ENCODE measurements at places on chromosomes 4 and X.

DNA sequence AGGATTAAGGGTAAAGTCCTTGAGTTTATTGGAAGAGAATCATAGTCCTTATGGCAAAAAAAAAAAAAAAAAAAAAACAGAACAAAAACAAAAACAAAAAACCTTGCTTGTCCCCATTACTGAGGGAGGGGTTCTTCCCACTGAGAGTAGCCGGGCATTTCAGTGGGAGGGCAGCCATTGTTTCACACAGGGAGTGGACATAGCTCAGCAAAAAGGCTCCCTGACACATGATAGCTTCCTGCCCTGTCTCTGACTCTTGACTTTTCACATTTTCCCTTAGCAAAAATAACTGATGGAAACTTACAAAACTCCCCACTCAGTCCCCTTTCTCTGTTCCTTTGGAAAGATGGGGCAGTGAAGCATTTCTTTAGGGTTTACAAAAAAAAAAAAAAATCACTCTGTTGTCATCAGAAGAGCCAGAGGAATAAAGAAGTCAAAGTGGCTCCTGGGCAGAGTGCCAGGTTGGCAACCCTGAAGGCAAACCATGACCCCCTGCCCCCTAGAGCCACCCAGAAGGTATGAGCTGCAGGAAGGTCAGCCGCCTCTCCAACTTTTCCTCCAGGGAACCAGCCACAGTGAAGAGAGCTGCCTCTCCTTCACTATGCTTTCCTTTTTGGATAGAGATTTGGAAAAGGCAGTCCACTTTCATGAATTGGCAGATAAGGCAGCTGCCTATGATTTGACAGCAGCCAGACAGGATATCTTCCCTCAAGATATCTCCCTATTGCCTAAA, 170.6 kb downstream of the KDR start:
- no peak for DNase-seq

- no peak for DNase-seq
These were observed 745 bp downstream of the TRIM2 start for GRCh38 chr4:153204728-153205648.

DNA sequence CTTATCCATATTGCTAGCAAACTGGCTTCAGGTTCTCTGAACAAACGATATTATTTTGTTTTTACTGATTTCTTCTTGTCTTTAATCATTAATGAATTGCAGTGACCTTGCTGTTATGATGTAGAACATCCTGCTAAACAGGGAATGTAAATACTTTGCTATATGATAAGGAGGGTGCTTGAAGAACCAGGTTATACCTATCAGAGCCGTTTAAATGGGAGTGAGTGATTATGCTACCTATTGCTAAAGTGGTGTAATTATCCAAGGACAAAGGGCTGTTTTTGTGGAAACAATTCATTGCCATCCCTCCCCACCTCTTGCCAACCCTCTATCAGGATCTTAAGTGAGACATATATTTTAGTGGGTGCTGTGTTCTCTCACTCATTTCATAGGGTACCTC, 788.9 kb downstream of the RPA4 start:
- DNase-seq, result no peak

DNA sequence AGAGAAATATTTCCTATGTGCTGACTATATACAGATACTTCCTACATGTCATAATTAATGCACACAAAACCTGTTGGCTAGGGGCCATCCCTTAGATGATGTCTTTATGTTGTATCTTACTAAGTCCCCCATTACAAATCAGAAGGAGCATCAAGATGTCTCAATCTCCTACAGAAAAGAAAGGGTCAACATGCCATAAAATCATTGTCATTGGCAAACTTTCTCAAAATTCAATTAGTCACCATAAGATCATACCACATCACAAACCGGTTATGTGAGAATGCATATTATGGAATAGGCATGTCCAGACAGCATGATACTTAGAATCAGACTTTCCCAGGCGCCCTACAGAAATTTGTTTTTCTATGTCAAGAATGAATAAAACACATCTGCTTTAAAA, 175.2 kb upstream of the TET2 start:
- peak; percentile 14 for DNase-seq

GRCh38 chr4:3747581-3747904, 18.6 kb upstream of the ADRA2C start:
- DNase-seq, result no peak

DNA sequence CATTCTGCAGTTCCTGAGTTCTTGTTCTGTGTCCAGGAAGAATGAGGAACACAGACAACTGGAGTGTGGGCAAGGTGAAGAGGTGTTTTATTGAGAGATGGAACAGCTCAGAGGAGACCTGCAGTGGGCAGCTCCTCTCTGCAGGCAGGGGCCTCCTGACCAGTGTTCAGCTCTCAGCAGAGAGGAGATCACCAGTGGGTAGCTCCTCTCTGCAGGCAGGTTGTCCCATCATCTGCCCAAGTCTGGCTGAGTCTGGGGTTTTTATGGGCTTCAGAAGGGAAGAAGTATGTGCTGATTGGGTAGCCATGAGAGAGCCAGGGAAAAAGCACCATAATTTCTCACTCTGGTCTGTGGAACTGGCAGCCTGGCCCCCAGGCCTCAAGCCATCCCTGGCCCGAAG, 56.0 kb upstream of the RASGEF1B start:
- no peak for DNase-seq

GRCh38 chrX:101265869-101266428, 25.2 kb downstream of the TAF7L start:
- peak; percentile 42 for DNase-seq

DNA sequence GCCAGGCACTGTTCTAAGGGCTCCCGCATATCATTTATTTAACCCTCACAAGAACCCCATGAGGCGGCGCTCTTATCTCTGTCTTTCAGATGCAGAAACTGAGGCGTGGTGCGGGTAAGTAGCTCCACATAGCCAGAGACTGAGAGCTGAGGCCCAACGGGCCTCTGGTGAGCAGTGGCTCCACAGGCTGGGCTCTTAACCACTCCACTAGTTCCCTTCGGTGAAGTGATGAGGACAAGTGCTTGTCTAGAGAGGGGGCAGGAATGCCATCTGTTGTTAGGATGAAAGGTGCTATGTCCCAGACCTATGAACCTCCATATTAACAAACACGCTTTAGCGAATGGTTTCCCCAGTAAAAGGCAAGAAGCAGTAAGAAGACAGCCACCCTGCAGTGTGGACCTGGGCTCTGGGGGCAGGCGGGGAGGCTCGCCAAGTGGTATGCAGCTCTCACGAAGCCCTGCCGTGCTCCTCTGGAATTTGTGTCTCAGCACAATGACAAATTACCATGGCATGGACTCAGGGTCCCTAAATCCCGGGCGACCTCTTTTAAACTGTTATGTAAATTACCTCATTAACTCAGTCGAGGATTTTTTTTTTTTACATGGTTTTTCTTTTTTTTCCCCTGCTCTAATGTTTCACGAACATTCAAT, 20.9 kb upstream of the S100G start:
- no peak for DNase-seq

- DNase-seq, result no peak
These were observed 1.7 kb downstream of the PPP1R3F start for GRCh38 chrX:49271341-49271740.

- no peak for DNase-seq
These were observed 256.8 kb downstream of the TRIML1 start for GRCh38 chr4:188396037-188396436.

DNA sequence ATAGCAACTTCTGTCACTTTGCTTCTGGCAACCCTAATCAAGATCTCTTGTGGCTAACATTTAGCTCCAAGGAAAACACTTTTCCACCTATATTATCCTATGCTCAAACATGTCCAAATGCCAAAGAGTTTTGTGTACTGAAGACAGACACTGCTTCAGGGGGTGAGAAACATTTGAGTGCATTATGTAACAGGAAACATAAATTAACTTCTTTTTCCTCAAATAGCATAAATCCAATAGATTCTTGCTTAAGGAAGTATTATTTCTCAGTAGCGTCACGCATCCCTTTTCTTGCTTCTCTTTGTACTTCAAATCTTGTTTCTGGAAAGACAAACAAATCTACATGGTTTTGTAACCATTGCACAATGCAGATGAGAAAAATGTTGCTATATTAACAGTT, 839.1 kb downstream of the GLUD2 start:
- no peak for DNase-seq

DNA sequence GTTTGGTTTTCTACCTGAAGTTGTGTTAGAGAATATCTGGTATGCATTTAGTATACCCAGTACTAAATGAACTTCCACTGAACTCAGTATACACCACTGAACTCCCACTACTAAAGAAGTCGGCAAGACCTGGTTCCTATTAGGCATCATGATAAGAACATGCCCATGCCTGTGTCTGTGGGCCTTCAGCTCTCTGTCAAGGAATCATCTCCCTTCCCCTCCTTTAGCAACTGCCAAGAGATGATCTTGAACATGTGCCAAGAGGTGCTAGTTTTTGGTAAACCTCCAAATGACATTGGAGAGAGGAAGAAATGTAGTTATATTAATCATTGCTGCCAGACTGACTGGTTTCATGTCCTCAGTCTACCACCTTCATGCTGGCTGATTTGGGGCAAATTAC, 113.2 kb downstream of the ATP10D start:
- no peak for DNase-seq

GRCh38 chr4:142376204-142376603, 469.9 kb downstream of the INPP4B start:
- no peak for DNase-seq

DNA sequence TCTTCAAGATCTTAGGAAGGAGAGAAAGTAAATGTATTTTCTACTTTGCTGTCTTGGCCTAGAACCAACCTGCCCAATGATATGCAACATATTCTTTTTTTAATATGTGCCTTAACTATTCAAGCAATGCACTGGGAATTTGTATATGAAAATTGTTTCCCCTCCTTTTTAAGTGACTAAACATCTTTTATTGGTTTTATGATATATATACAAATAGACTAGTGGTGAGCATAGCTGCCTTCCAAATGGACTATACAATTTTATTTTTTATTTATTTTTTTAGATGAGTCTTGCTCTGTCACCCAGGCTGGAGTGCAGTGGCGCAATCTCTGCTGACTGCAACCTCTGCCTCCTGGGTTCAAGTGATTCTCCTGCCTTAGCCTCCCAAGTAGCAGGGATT, 10.3 kb downstream of the NOCT start:
- no peak for DNase-seq

DNA sequence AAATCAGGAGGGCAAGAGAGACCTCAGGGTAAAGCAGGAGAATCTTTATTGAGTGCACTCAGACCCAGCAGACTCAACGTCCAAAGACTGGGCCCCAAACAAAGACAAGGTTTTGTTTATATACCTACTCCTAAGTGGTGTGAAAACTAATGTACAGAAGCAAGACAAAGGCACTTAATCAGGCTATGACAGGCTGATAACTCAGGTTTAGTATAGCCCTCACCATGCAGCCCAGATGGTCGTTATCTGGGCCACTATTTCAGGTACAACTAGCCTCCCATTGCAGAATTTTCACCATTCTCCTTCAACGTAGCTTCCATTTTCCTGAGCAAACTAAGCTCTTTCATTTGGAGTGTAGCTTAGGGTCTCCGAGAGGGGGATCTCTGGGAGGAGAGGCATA, 36.9 kb downstream of the SULT1E1 start:
- no peak for DNase-seq

DNA sequence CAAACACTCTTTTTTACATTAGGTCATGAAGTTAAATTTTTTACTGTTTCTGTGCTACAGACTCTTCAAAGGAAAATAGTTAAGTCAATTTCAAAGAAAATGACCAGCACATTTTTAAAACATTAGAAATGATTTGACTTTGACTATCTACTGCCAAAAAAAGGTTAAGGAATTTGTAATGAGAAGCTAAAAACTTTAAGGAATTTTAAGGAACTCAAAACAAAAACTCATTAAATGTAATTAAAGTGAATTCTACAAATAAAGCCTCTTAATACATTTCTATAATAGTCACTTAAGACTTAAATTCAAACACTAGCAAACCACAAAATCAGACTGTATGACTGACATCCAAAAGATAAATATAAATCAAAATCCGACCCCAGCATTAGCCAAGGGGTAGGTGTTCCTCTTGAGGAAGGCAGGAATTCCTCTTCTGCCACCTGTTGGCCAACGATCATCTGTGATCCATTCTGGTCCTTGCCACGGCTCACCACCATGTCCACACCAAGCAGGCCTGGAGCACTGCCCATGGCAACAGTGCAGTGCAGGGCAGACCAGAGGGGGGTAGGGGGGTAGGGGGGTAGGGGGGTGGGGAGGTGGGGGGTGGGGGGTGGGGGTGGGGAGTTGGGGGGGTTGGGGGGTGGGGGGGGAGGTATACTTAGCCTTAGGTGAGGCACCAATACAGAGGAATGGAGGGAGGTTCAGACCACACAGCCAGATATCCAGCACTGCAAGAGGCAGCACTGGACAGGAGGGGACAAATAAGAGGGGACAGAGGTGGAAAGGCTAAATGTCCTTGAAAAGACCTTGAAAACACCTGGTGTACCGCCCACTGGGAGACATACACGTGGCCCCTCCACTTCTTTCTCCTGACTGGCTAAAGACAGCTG, 287.4 kb downstream of the CHIC1 start:
- no peak for DNase-seq

GRCh38 chr4:3765271-3766035, 732 bp upstream of the ADRA2C start:
- DNase-seq, result no peak

DNA sequence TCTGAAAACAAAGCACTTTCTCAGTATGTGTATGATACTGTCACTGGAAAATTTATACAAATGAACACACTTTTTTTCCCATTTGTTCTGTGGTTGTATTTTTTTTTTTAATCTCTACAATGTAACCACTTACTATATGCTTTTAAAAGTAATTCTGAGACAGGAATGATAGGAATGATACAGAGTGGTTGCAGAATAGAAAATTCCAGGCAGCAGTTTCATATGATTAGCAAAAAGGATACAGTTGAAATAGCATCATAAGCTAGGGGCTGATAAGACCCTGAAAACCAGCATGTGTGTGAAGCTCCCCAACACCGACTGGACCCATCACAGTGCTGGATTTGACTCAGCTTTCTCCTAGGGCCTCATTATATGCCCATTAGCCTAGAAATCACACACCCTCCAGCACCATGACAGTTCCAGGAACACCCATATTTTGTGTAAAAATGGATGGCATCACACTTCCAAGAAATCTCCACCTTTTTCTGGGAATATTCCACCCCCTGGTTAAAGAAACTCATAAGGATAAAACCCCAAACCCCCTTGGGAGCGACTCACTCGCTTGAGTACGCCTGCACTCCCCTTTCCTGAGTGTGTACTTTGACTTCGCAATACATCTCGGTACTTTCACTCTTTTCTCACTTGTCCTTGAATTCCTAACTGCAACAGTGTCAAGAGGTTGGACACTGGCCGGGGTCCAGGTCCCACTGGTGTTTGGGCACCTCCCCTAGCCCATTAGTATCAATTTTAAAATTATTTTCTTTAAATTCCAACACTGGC, 77.4 kb upstream of the AGA start:
- no peak for DNase-seq

DNA sequence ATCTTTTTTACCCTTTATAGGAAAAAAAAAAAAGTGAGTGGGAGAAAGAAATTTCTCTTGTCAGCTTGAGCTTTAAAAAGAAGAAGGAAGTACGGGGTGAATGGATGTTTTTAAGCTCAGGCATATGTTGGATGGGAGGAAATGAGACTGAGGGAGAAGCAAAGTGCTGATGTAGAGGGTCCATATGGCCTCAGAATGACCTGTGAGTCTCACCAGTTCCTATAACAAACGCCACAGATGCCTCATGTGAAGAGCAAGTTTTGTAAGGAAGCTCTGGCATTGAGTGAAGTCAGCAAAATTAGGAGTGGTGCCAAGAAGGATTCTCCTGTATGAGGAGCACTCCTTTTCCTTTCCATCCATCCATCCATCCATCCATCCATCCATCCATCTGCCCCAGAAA, 214.6 kb downstream of the PTTG2 start:
- DNase-seq, result no peak
